ENCODE measurements at places on chromosomes 6 and 20.

DNA sequence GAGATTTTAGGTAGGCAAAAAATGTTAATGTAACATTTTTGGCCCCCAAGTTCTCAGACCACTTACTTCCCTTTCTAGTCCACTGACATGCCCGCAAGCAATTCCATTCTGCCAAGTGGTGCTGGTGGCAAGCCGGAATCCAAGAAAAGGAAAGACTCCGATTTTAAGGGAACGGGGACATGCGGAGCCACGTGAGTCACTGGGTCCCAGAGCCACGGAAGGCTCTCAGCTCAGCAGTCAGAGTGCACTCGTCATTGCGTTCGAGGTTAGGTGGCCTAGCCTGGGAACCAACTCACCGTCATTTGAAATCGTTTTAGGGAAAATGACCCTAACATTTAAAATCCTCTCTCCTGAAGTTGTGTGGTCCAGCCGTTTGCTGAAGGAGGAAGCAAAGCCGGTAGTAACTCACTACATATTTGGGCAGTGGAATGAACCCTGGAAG, 711 bp upstream of the SIRT5 start:
- DNase-seq: peak; percentile 10

GRCh38 chr6:57313711-57314471, 3.5 kb upstream of the PRIM2 start:
- DNase-seq: no peak

GRCh38 chr6:158154816-158155215, 13.2 kb downstream of the SERAC1 start:
- DNase-seq: no peak

DNA sequence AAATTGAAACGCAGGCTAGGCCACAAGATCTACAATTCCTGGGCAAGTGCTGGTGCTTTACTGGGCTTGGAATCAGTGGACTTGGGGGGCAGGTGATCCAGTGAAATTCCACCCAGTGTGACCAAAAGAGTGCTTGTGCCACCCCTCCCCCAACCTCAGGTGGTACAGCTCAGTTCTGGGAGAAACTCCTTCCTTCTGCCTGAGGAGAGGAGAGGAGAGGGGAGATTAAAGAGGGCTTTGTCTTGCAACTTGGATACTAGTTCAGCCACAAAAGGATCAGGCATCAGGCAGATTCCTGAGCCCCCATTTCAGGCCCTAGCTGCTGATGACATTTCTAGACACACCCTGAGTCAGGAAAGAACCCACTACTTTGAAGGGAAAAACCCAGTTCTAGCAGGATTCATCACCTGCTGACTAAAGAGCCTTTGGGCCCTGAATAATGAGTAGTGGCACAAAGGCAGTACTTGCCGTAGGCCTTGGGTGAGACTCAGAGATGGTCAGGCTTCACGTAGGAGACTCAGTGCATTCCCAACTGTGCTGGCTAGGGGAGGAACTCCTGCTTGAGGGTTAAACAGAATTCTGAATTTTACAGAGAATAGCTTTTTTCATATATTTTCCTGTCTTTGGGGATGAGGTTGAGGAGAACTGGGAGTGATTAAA, 446.7 kb downstream of the BMP2 start:
- DNase-seq: no peak

GRCh38 chr6:129662406-129662766, 47.6 kb downstream of the ARHGAP18 start:
- DNase-seq: no peak

DNA sequence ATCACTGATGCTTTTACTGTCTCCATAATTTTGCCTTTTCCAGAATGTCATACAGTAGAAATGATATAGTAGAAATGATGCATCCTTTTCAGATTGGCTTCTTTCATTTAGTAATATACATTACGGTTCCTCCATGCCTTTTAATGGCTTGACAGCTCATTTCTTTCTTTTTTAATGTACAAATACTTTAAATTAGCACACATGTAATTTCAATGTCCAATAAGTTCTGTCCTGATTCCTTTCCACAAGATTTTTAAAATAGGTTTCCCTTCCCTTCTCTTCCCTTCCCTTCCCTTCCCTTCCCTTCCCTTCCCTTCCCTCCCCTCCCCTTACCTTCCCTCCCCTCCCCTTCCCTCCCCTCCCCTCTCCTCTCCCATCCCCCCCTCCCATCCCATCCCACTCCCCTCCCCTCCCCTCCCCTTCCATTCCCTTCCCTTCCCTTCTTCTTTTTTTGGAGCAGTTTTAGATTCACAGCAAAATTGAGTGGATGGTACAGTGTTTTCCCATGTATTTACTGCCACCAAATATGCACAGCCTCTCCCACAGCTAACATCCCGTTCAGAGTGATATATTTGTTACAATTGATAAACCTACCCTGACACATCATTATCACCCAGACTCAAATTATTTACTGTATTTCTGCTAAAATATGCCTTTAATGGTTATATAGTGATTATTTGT, 398.8 kb downstream of the RNF144B start:
- no peak for DNase-seq

- no peak for DNase-seq
These were observed 58.8 kb downstream of the HNF4A start for GRCh38 chr20:44414346-44414714.

DNA sequence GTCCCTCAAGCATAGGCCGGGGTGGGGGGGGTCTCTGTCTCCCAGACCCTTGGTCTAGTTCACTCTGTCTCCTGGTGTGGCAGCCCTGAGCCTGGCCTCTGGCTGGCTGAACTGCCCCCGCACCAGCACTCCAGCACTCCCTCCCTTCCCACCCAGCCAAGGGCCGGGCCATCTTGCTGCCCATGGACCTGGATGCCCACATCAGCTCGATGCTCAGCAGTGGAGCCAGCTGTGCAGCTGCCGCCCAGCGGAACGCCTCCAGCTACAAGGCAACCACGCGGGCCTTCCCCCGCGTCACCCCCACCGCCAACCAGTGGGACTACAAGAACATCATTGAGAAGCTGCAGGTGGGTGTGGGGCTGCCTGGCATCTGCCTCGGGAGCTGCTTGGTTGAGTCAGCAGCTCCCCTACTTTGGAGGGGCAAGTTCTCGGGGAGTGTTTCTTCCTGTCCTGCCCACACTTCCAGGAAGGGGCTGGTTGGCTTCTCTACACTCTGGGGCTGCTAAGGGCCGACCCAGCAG, 28.4 kb downstream of the UQCC2 start:
- no peak for DNase-seq

DNA sequence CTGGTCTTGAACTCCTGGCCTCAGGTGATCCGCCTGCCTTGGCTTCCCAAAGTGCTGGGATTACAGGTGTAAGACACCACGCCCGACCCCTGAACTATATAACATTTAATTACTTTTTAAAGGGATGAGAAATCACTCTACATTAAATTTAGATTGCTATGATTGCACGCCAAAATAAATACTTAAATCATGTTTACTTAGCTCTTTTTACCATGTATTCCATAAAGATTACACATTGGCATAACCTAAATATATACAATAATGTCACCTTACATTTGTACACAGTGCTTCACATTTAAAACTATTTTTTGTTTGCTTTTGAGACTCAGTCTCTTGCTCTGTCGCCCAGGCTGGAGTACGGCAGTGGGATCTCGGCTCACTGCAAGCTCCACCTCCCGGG, 86.4 kb downstream of the IRAK1BP1 start:
- no peak for DNase-seq

DNA sequence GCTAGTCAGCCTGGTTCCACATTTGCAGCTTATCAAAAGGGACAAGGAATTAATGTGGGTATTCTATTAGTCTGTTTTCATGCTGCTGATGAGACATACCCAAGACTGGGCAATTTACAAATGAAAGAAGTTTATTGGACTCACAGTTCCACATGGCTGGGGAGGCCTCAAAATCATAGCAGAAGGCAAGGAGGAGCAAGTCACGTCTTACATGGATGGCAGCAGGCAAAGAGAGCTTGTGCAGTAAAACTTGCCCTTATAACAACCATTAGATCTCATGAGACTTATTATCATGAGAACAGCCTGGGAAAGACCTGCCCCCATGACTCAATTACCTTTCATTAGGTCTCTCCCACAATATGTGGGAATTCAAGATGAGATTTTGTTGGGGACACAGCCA, 689.1 kb upstream of the MARCKS start:
- DNase-seq: no peak

DNA sequence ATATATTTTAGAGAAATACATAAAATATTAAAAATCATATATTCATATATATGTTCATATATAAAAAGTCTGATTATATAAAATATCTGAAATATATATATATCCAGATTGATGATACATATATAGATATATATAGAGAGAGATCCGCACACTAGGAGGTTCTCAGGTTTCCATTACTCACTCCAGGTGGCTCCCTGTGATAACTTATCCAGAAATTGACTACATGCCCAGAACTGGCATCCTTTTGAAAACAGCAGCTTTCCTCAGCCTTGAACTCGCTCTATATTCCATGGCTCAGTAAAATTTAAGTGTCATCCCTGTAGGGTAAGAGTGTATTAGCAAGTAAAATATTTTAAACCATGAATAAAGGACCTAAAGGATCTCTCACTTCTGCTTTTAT, 206.8 kb downstream of the TINAG start:
- DNase-seq: no peak

- no peak for DNase-seq
These were observed 37.7 kb downstream of the MAP3K4 start for GRCh38 chr6:161029195-161029809.

DNA sequence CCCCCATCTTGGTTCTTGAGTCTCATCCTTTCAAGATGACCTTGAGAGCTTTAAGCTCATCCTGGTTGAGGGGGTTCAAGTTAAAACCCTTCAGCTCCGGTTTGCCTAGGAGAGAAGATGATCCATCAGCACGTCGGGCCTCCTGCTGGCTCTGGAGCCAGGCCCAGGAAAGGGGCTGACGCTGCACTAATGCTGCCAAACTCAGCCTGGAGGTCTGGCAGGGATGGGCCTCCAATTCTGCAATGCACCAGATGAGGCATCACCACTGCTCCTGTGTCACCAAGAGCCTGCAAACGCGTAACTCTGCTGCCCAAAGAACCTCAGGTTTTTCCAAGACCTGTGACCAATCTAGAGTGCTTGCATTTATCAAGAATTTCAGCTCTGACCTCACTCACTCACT, 6.1 kb downstream of the PDRG1 start:
- no peak for DNase-seq

GRCh38 chr20:63346131-63347080, 14.7 kb downstream of the CHRNA4 start:
- DNase-seq: no peak

- no peak for DNase-seq
These were observed 57.2 kb downstream of the MTFR2 start for GRCh38 chr6:136192902-136193301.

- no peak for DNase-seq
These were observed 295.1 kb upstream of the AGPAT4 start for GRCh38 chr6:161568885-161569456.

GRCh38 chr6:134816300-134816699, 133.6 kb downstream of the ALDH8A1 start:
- DNase-seq: no peak

GRCh38 chr6:141562851-141563763, 569.6 kb upstream of the GJE1 start:
- peak; percentile 79 for DNase-seq

DNA sequence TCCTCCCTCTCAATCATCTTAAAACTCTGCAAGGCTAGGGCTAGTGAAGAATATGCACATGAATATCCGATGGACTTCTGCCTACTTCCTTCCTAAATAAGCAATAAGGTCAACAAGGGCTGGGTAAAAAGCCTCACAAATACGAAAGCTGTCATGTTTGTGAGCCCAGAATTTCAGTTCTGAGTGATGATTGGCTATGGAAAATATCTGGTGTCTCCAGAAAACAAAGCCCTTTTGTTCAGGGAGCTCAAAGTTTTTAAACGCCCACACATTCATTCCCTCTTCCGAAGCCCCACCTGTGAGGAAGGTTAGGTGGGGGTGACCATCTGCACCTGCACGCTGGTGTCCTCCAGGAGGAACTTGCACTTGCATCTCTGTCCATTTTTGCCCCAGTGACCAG, 126.9 kb upstream of the ARMC2 start:
- DNase-seq: no peak

DNA sequence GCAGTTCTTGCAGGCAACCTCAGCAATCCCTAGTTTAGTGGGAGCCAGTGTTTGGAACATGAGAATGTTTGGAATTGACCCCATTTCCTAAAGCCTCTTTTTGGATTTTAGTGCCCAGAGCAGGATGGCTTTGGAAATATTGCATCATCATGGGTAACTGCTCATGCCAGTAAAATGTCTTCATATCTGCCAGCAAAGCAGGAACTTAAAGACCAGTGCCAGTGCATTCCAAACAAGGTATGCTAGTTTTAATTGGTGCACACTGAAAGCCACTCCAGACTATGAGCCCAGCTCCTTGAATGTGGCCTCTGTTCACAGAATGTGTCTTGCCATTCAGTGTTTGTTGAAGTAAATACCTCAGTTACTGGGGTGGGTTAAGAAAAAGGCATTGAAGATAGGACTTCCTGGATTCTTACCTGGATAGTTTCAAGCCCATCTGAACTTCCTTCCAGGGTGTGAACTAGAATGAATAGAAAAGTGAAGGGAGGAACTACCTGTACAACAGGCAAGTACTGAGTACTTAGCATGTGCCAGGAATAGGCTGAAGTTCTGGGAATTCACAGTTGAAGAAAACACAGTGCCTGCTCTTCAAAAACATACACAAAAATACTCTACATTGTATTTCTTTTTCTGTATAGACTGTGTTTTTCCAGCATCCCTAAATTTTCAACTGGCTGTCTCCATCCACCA, 70.5 kb downstream of the COL19A1 start:
- no peak for DNase-seq

- no peak for DNase-seq
These were observed 317.3 kb upstream of the CDH4 start for GRCh38 chr20:60934724-60935123.

- DNase-seq: no peak
These were observed 221.0 kb upstream of the SULF2 start for GRCh38 chr20:48006036-48006833.

- DNase-seq: no peak
These were observed 141.6 kb downstream of the EYA2 start for GRCh38 chr20:47036091-47036870.

DNA sequence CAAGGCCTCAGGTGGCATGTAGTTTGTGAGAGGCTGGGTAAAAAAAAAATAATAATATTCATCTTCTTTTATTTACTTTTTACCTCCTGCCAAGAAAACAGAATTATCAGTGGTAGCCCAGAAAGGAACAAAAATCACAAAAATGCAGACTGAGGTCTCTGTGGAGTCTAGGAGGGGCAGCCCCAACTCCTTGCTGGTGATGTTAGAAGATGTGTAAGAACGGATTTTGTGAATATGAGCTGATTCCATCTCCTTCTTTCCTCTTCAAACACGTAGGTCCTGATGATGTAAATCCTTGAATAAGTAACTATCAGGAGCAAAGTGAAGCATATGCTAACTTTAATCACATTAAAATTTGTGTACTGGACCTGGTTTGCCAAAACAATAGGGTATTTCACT, 226.8 kb downstream of the EYA4 start:
- no peak for DNase-seq

- DNase-seq: no peak
These were observed 73.4 kb upstream of the RAB32 start for GRCh38 chr6:146470091-146470770.

DNA sequence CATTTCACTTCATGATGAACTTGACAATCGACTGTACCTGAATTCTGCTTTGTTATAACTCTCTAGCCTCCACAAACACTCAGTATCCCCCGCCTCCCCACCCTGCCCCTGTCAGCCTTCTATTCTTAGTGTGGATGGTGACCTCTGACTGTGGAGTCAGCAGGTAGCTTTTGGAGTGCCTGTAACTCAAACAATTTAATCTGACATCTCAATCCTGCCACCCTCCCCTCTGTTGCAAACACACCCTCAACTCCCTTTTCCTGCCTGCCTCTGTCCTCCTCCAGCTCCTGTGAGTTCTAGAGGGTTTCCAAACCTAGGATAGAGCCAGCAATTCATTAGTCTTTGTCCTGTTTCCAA, 20.3 kb downstream of the DAAM2 start:
- DNase-seq: no peak

All from right renal pelvis (tissue), 4 donors.